Stimulated activated CD4-positive, alpha-beta T cell treated with anti-CD3 and anti-CD28 coated beads, TNF-alpha, amount 100 ng/mL, for 4 hours (primary cell): ENCODE measurements at places on chromosomes 5 and 9.

DNA sequence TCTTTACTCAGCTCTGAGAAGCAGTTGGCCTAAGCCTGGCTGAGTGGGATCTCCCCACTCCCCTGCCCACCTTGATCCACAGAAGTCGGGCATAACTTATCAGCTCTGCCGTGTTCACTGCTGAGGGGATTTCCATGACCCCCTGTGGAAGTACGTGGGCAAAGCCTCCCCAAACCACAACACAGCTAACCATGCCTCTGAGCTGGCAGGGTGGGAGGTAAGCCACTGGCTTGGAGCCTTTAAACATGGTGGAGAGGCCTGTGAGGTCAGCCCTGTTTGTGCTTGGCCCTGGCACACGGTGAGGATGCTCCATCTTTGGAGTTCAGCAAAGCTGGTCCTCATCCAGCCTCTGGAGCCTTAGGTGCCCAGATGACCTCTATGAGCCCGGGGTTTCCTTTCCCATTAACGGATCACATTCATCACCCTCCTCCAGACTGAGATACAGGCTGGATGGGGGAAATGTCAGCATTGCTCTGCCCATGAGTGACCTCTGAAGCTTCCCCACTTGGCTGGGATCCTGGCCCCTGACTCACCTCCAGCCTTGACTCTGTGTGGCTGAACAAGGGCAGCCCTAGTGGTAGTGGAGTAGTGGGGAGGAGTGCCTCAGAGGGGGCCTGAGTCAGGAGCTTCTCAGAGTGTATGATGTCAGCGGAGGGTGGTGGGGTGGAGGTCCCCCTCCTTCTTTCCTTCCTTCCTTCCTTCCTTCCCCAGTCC is 6.2 kb downstream of the PDLIM4 start:
- DNase-seq, result no peak

- DNase-seq, result no peak
Observed at GRCh38 chr5:103519550-103519949, 43.0 kb downstream of the NUDT12 start.

- DNase-seq, result no peak
Observed at GRCh38 chr5:162068412-162068811, 839 bp downstream of the GABRG2 start.

- no peak for DNase-seq
Observed at GRCh38 chr5:79488058-79488457, 25.9 kb downstream of the HOMER1 start.

GRCh38 chr5:132528021-132528420 is 15.3 kb downstream of the IL5 start:
- no peak for DNase-seq

DNA sequence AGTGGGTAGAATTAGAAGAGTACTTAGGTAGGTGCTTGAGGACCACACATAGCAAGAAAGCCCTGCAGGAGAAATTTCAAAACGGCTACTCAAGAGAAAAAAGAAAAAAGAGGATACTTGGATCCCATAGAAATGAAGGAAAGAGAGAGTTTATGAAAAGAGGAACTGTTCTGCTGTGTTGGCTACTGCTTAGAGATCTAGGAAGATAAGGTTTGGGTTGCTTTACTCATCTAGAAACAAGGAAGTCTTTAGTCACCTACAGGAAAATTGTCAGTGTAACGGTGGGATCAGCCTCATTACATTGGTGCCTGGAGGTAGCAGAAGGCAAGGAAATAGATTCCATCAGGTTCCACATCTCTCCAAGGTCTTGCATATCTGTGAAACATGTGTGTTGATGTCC is 14.8 kb upstream of the C5orf46 start:
- no peak for DNase-seq

DNA sequence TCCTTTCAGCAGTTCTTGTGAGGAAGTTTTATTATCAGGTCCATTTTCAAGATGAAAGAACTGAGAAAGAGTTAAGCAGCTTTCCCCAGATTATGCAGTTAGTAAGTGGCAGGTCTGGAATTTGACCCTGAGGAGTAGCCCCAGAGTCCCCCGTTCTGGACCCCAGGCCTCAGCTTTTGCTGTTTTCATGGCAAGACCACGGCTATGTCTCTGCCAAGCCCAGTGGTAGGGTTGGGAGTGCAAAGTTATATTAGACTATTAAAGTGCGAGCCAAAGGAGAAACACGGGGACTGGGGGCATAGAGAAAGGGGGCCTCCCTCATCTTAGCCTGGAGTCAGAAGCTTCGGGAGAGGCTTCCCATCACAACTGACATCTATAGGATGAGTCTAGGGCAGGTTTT is 19.3 kb upstream of the ORM1 start:
- DNase-seq, result no peak

DNA sequence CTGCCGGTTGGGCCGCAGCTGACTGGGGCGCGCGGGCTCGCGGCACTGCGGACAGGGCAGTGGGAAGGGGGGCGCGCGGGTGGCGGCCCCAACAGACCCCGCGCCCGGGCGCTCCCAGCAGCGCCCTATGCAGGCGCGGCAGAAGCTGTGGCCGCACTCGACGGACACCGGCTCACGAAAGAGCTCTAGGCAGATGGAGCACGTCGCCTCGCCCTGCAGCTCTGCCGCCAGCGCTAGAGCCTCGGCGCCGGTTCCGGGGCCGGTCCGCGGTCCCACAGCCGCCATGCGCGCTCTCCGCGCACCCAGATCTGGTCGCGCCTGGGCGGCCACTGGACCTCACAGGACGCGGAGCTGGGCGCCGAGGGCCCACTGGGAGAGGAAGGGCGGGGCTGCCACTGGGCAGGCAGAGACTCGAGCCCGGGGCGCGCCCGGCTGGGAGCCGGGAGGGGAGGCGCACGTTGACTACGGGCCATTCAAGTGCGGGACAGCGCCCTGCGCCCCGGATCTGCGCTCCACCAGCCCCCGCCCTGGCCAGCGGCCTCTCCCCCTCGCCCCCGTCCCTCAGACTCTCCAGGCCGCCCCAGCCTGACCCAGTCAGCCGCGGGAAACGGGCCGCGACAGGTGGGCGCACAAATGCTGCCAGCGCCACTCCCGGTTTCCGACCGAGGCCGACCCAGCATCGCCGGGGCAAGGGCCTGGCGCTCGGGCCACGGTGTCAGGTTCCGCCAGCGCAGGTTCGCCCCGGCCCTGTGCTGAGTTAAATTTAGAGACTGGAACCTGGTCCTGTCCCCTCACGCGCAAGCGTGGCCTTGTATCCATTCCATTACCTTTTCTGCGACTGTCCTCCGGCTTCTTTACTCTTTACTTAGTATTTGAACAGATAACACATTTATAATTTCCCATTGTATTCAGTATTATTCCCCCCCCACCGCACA is at the start of gene TRIM7:
TRIM7 (minus strand) TSS at position 371 of the 935 bp plus-strand sequence; CDS start at position 285, 86 bp downstream.
- DNase-seq, result no peak

DNA sequence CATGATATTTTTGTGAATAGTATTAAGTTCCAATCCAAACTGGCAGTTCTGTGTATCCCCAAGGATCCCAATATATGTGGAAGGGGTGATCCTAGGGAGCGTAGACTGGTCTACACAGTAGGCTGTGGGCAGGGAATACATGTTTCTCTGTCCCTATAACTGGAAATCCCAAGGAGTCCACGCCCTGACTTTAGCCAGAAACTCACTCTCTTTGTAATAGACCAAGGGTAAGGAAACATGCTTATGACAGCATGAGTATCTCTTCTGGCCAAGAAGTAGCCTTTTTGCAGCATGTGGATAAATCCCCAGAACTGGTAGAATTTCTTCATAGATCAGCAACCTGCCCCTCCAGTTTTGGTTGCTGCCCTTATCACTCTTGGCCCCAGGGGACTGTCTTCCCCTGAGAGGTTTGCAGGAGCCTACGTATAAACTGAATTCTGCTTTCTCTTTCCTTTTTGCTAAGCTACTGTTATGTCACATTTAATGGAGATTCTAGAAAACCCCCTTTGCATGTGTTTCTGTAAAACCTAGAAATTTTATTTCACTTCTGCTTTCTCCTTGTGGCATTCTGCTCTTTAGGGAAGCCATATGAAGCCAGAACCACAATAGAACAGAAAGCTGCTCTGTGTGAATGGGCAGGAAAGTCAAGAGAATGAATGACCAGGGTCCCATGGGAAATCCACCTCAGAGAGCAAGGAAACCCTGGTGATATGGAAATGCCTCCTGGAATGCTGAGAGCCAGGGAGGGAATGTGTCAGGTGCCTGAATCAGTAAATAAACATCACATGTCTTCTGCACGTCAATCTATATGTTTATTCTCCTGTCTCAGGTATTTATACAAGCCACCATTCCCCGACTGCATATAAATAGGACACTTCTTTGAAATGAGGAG is 3.5 kb downstream of the IFNA2 start:
- DNase-seq, result no peak

- DNase-seq, result no peak
Observed at GRCh38 chr9:135419106-135419505, 60.5 kb upstream of the PPP1R26 start.

DNA sequence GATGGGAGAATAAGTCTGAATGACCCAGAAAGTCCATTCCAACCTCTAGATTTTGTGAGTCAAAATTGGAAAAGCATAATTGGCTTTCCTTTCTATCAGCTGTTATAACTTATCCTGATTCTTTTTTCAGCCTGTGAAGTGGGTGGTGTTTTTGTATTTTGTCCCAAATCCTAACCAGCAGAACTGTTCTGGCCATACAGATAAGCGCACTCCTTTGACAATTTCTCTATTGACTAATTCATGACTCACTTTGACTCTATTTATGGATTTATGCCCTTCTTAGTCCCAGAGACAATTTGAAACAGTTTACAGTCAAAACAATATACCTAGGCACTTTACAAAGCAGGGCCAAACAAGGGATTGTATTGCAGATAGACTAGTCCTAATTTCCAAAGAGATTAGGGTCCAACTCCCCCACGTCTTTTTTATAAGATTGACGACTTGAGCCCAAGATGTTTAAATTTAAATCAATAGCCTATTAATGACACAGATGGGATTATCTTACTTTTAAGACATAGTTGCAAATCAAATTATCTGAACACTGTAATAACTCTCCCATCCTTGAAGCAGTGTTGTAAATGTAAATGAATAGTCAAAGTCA is 301.7 kb upstream of the SEMA6A start:
- no peak for DNase-seq

- DNase-seq, result no peak
Observed at GRCh38 chr5:81694726-81695125, 56.2 kb downstream of the SSBP2 start.

GRCh38 chr5:11906497-11906896 is 2.3 kb upstream of the CTNND2 start:
- no peak for DNase-seq

DNA sequence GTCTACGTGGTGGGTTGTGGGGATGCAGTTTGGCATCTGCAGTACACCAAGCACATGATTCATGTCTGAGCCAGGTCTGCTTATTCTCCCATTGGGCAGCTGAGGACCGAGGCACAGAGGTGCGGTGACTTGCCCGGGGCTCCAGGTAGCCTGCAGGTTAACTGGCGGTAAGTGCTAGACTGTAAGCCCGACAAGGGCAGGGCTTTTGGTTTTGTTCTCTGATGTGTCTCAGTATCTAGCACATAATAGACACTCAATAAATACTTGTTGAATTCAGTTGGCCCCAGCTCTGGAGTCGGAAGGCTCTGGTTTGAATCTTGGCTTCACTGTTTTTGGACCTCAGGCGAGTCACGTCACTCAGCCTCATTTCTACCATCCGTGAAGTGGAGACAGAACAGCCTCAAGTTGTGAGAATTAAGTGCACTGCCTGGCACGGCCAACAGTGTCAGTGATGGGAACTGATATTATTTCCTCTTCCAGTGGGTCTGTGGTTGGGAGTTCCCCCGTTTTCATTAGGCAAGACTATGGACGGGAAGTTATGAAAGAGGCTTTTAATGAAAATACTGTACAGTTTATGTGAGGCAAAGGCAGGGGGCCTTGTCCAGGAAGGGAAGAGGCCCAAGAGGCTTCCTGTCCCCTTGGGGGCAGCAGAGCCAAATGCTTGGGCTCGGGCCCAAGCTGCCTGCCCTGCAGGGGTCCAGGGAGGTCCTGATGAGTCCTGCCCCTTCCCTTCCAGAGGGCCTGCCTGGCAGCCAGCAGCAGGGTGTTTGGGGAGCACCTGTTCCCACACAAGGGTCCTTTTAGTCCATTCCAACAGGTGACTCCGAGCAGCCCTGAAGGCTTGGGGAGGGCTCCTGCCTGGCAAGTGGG is 3.3 kb downstream of the PRELID1 start:
- no peak for DNase-seq

DNA sequence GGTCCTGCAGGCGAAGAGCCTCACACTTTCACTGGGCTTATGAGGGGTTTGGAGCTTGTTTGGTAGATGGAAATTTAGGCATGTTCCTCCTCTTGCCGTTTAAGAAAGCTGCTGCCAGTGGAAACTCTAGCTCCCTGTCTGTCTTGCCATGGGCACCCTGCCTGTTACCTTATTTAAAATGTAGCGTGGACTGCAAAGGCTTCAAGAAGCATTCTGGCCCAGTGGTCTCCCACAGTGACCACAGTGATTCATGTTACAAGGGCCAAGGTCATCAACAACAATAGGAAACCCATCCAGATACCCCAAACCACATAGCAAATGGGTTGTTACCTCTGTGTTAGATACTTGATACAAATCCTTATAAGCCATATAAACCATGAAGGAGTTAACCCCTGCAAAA is 96.6 kb downstream of the DPYSL3 start:
- no peak for DNase-seq

DNA sequence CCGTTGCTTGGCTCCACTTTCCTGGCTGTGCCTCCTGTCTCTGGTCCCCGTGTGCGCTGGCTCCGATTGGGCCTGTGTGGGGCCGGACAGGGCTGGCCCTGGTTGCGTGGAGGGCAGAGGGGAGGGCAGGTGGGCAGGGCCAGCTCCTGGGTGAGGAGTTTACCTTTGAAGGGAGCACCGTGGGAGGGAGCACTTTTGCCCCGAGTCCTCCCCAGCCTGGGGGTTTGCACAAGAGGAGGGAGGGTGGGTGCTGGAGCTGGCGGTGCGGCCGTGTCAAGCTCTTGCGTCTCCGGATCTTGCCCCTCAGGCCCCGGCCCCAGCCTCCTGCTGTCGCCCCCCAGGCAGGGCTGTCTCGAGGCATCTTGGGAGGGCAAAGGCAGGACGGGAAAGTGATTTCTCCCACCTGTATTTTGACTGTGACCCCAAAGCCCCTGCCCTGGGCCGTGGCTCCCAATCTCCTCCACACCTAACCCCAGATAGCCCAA is 48.3 kb upstream of the EXOC3 start:
- DNase-seq, result no peak

DNA sequence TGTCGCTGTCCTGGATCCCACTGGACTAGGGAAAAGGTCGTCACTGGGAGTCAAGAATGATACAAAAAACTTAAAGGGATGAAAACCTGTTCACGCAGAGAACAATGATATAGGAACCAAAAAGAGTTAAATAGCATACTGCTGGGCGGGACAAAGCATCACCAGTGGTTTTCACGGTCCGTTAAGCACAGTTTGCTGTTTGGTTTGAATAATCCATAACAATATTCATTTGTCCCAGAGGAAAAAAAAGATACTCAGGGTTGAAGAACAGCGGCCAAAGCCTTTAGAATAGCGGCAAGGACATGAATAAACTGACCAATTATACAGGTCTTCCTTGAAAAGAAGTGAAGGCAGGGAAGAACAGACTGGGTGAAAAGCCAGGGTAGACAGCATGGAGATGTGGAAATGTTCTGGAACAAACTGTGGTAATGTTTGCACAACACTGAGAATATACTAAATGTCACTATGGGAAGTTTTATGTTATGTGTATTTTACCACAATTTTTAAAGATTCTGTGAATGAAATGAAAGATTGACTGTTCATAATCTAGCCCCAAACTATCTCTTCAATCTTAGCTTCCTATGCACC is 60.8 kb downstream of the MTMR12 start:
- DNase-seq, result no peak
